Endodermal cell (in vitro differentiated cells): ENCODE measurements at places on chromosomes 2 and 18. TPM values are rescaled to one million over a fixed set of nuclear protein-coding genes. Genes with fewer than 3 reads are reported as not detected.

DNA sequence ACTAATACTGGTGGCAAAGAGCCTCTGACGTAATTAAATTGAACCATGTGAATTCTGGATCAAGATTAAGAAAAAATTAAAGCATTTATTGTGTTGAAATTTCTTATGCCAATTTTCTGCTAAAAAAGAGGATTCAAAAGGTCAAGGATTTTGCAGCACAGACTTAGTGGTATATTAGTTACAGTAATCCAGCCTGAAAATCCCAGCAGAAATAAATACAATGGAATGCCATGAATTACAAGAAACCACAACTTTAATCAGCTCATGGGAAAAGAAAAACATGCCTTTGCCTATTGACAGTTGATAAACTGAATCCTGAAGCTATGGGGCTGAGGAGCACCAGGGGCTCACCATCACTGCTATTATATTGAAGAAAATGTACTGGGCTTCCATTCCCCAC, 114.8 kb upstream of the SATB2 start:
- H3K4me3 ChIP-seq = no peak overlapping the region
- H3K36me3 ChIP-seq = no peaks in the 10 kb centered on the region
- H3K27ac ChIP-seq = no peak overlapping the region
- H3K27me3 ChIP-seq = no peaks in the 10 kb centered on the region

GRCh38 chr2:101961338-101962191, 30.2 kb upstream of the IL1R2 start:
- H3K36me3 ChIP-seq = no peaks in the 10 kb centered on the region
- H3K27ac ChIP-seq = no peak overlapping the region

DNA sequence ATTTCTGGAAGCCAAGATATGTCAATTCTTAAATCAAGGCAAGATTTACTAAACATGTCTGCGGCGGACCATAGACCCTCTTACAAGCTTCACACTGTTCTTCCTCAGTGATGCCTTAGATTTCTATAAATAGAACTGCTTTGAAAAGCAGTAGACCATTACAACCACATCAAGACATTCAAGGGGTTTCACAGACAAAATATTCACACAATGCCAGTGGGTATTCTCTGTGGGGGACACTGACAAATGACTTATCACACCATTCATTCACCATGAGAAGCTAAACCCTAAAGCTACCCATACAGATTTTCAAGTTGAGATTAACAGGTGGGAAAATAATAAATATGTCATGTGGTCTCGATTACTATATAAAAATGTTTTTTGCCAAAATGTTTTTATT, 15.9 kb upstream of the LRRTM4 start:
- no peak overlapping the region for H3K4me3 ChIP-seq
- H3K27ac ChIP-seq = peak overlapping the region; percentile 66
- no peaks in the 10 kb centered on the region for H3K4me1 ChIP-seq

- H3K36me3 ChIP-seq = no peaks in the 10 kb centered on the region
- no peaks in the 10 kb centered on the region for H3K27me3 ChIP-seq
- no peak overlapping the region for H3K4me3 ChIP-seq
Observed at GRCh38 chr2:1300284-1300683, 113.0 kb upstream of the TPO start.

DNA sequence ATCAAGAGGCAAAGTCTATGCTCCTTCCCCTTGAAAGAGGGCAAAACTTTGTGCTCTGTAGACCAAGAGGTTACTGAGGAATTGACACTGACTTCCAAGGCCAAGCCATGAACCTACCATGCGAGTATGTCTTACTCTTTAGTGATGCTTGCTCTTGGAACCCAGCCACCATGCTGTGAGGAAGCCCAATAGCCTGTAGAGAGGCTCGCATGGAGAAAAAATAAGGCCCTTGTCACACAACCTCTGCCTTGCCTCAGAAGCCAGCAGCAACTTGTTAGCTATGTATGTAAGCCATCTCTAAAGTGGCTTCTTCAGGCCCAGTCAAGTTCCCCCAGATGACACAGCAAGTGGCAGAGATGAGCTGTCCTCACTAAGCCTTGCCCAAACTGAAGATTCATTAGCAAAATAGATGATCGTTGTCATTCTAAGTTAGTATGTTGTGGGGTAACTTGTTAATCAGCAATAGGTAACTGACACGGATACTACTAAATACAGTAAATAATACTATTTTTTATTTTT, 66.1 kb upstream of the RGPD5 start:
- H3K27ac ChIP-seq = no peak overlapping the region
- H3K4me3 ChIP-seq = no peak overlapping the region
- no peaks in the 10 kb centered on the region for H3K27me3 ChIP-seq

DNA sequence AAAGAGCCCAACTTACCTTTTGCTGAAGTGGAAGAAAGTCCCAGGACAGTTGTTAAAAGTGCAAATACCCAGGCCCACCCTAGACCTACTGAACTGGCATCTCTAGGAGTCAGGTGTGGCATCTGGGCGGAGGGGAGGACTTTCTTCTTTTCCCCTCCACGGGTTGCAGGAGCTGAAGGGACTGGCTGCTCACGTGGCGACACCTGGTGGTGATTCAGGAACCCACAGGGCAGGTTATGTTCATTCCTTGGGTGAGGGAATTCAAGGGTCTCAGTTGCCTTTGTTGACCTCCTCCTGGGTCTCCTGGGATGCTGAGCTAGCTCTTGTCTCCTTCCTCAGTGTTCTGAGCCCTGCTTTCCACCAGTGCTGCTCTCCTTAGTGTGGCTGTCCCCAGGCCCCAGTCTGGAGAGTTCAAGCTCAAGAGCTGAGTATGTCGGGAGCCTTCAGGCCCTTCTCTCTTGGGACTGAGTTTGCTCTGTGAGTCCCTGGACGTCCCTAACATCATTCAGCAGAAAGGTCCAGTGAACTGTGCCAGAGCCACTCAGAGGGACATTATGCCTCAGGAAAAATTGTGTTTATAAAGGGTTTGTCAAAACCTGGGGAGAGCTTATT, 56.9 kb downstream of the DYSF start:
- no peaks in the 10 kb centered on the region for H3K4me1 ChIP-seq
- H3K36me3 ChIP-seq = no peaks in the 10 kb centered on the region
- H3K27ac ChIP-seq = no peak overlapping the region
- no peaks in the 10 kb centered on the region for H3K27me3 ChIP-seq
- peak; percentile 93 for DNase-seq
- no peak overlapping the region for H3K4me3 ChIP-seq

GRCh38 chr2:182540252-182540651, 113.4 kb upstream of the PDE1A start:
- H3K27ac ChIP-seq = no peak overlapping the region
- H3K27me3 ChIP-seq = no peaks in the 10 kb centered on the region
- no peaks in the 10 kb centered on the region for H3K4me1 ChIP-seq
- no peaks in the 10 kb centered on the region for H3K36me3 ChIP-seq

ERFE gene
- 1.1 to 1.8 TPM (median 1.6 TPM) in 3 replicates for total RNA-seq

- H3K27ac ChIP-seq = no peak overlapping the region
- DNase-seq = no peak
- H3K4me1 ChIP-seq = peaks cover 4% of the 10 kb centered on the region
- H3K4me3 ChIP-seq = no peak overlapping the region
- no peaks in the 10 kb centered on the region for H3K27me3 ChIP-seq
Observed at GRCh38 chr2:20506201-20506685, 59.4 kb downstream of the RHOB start.
